ENCODE measurements at places on chromosomes 5 and 9.

DNA sequence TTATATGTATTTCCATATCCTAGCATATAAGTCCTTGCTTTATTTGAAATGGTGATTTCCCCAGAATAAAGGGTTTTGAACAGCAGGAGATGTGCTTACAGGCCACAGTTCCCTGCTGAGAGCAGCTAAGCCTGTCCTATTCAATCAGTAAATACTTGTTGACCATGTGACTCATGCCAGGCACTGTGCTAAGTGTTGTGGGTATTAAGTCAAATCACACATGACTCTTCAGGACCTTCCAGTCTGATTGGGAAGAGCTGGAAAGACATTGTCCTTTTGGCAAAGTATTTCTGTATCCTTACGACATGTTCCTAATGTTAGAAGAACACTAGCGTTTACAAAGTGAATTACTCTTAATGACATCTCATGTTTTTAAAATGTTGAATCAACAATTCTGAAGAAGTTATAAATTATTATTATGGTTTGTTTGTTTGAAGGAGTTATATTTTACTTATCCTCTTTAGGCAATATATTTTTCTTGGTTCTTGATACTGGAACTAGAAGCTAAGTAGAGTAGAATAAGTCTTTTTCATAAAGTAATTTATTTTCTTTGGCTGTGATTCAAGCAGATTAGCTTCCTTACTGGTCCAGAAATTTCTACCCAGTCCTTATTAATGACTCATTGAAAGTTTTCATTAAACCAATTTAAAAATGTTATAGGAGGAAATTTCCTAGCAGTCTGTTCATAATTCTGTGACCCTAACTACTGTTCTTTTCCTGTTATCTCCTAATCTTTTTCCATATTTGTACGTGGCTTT lies 82.1 kb downstream of the GAPVD1 start:
- DNase-seq: no peak

DNA sequence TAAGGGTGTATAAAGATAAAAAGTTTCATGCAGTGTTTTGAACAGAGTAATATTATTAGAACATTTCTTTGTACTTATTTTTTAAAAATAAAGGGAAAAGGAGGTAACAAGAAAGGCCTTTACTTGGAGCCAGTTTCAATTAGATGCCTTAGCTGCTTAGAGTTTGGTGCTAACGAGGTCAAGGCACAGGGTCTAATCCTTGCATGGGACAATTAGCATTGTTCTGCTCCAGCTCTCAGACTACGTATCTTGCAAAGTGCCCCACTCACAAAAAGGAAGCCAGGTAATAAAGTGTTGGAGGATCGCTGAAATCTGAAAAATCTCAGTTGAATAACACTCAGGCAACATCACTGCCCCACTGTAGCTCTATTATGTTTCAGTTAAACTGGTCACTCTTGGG lies 2011.3 kb downstream of the EFNA5 start:
- no peak for DNase-seq

GRCh38 chr5:109601736-109602135 lies 88.0 kb upstream of the MAN2A1 start:
- no peak for DNase-seq

- no peak for DNase-seq
Measured at GRCh38 chr9:34958411-34958982, 412 bp downstream of the PHF24 start.
